ENCODE measurements at places on chromosomes 11 and 22. TPM values are rescaled to one million over a fixed set of nuclear protein-coding genes. Genes with fewer than 3 reads are reported as not detected.

- no peak for DNase-seq
Observed at GRCh38 chr22:20867179-20868024, 8.6 kb downstream of the SNAP29 start.

GRCh38 chr11:130390071-130390758 lies 38.2 kb downstream of the ADAMTS8 start:
- peak; percentile 71 for DNase-seq

GRCh38 chr11:42524534-42525227 lies 787.1 kb upstream of the API5 start:
- peak; percentile 80 for DNase-seq

The UBQLN3 gene
- 0.23 TPM for total RNA-seq
